Lung (tissue), 17 donors: ENCODE measurements at places on chromosomes 2 and 18. TPM values are rescaled to one million over a fixed set of nuclear protein-coding genes. Genes with fewer than 3 reads are reported as not detected.
A peak's percentile ranks its signal among the peaks of the same experiment; 100 is the strongest.

- H3K36me3 ChIP-seq: peaks cover 1% of the 10 kb centered on the region
- H3K27ac ChIP-seq: peak overlapping the region; percentile 87
- peak overlapping the region; percentile 96 for H3K4me3 ChIP-seq
- no peaks in the 10 kb centered on the region for H3K4me1 ChIP-seq
Measured at GRCh38 chr2:202237787-202238233, 587 bp downstream of the SUMO1 start.

DNA sequence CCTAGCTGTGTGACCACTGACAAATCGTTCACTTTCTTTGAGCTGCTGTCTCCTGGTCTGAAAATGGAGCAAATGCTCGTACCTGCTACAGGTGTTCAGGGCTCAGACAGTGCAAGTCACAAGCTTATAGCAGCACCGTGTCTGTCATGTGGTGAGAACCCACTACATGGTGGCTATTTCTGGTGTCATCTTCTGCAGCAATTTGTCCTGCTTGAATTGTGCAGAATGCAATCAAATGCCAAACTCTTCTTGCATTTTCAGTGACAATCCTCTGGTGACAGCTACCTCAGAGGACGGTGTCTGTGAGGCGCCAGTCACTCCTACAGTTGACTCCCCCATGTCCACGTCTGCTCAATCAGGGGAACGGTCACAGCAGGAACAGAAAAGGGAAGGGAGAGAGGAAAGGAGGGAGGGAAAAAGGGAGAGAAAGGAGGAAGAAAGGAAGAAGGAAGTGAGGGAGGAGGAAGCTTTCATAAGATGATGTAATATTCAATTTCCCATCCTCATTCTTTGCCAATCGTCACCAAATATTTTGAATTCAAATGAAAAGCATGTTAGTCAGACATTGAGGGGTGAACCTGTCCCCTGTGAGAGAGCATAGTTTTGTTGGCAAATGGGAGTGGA lies 122.2 kb downstream of the BCL2 start:
- DNase-seq: no peak
- H3K4me1 ChIP-seq: peaks cover 8% of the 10 kb centered on the region
- H3K27me3 ChIP-seq: no peaks in the 10 kb centered on the region
- no peaks in the 10 kb centered on the region for H3K36me3 ChIP-seq
- no peak overlapping the region for H3K4me3 ChIP-seq

DNA sequence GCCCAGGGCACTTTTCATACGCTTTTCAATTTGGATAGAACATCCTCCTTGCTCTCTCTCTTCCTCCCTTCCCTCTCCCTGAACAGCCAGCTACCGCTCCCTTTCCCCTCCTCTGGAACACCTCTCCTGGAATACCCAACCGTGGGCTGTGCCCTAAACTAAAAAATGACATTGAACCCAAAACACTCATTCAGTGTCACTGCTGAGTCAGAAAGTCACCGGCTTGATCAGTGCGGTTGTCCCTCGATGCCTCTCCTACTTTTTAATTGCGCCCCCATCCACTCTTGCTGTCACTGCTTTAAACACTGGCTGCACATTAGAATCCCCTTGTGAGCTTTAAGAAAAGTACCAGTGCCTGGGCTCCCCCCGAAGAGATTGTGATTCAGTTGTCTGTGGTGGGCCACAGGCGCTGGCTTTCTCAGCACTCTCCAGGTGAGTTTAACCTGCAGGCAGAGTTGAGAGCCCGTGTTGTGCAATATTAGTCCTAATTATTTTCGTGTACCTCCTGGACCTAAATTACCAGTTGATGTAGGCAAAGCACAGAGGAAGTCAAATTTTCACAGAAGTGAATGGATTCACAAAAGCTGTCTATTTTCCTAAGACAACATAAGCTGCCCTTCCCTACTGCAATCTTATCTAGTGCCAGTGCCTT lies 302.0 kb downstream of the PRKCE start:
- H3K27ac ChIP-seq: no peak overlapping the region
- H3K27me3 ChIP-seq: no peaks in the 10 kb centered on the region
- no peak overlapping the region for H3K4me3 ChIP-seq
- peaks cover 26% of the 10 kb centered on the region for H3K4me1 ChIP-seq
- H3K36me3 ChIP-seq: no peaks in the 10 kb centered on the region

GRCh38 chr2:200888704-200889625 lies at the start of the genes NIF3L1 and PPIL3:
Gene NIF3L1, plus strand, starts transcription at chr2:200889371. Its CDS starts 2,573 bp downstream, at chr2:200891944.
Gene PPIL3, minus strand, starts transcription at chr2:200889077. Its CDS starts 1,462 bp downstream, at chr2:200887615.
- peak within 1 kb of the TSS; percentile 57 for H3K4me3 ChIP-seq
- H3K36me3 ChIP-seq: peaks cover 12% of the 10 kb centered on the region
- peaks cover 6% of the 10 kb centered on the region for H3K4me1 ChIP-seq
- peak; percentile 99 for DNase-seq
- H3K27me3 ChIP-seq: no peaks in the 10 kb centered on the region

DNA sequence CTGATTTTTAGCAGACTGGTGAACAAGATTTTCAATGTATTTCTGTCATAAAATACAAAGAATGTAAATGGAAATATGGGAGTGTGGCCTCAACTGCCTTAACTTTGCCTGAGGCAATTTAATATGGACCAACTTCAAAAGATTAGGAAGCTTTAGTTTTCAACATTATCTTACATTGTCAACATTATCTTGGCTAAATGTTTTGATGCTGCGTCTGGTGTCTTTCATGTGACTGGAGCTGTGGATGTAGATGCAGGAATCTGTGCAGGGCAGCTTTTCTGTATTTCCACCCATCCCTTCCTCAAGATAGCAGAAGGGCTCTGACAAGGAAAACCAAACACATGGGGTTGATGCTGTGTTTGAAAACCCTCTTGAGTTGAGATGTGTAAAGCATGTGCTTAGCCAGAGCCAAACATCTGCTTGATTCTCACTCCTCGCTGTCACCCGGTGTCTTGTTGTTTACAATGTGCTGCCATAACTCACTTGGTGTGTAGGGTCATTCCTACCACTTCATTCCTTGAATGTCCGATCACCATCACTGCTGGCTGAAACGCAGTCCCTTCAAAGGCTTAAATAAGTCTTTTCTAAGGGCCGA lies 33.0 kb downstream of the COPS8 start:
- H3K4me3 ChIP-seq: no peak overlapping the region
- H3K4me1 ChIP-seq: no peaks in the 10 kb centered on the region
- H3K27me3 ChIP-seq: no peaks in the 10 kb centered on the region
- peak; percentile 62 for DNase-seq
- H3K27ac ChIP-seq: no peak overlapping the region

GRCh38 chr2:22037274-22037673 lies 913.5 kb downstream of the TDRD15 start:
- DNase-seq: peak; percentile 57
- H3K27me3 ChIP-seq: no peaks in the 10 kb centered on the region
- no peaks in the 10 kb centered on the region for H3K36me3 ChIP-seq
- H3K4me1 ChIP-seq: no peaks in the 10 kb centered on the region
- H3K4me3 ChIP-seq: no peak overlapping the region
- H3K27ac ChIP-seq: no peak overlapping the region

- no peaks in the 10 kb centered on the region for H3K27me3 ChIP-seq
- no peaks in the 10 kb centered on the region for H3K36me3 ChIP-seq
- H3K4me3 ChIP-seq: no peak overlapping the region
- no peak overlapping the region for H3K27ac ChIP-seq
- peak; percentile 71 for DNase-seq
Measured at GRCh38 chr2:32553829-32554432, 73.9 kb upstream of the TTC27 start.

- peaks cover 18% of the 10 kb centered on the region for H3K36me3 ChIP-seq
- no peak overlapping the region for H3K27ac ChIP-seq
- H3K27me3 ChIP-seq: no peaks in the 10 kb centered on the region
- no peak for DNase-seq
- H3K4me3 ChIP-seq: no peak overlapping the region
Measured at GRCh38 chr2:188569431-188570165, 277.9 kb downstream of the GULP1 start.

GRCh38 chr2:81895620-81896250 lies 1591.2 kb upstream of the LRRTM1 start:
- H3K4me3 ChIP-seq: no peak overlapping the region
- no peak overlapping the region for H3K27ac ChIP-seq
- H3K4me1 ChIP-seq: no peaks in the 10 kb centered on the region
- no peaks in the 10 kb centered on the region for H3K36me3 ChIP-seq
- DNase-seq: peak; percentile 74

DNA sequence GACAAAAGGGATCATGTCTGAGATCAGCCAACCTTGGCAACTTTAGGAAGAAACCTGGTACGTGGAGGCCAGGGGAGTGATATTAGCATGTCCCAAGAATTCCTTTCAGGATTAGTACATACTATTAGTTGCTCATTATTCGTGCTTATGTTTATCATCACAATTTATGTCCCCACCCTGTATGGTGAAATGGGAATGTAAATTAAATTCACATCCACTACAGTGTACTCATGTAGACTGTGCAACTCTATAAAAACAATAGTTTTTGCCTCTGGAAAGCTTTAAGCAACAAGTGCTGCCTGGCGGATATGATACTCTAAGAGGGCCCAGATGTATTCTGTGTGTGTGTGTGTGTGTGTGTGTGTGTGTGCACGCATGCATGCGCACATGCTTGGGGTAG lies 110.7 kb downstream of the GALNT14 start:
- no peak for DNase-seq
- no peaks in the 10 kb centered on the region for H3K27me3 ChIP-seq
- H3K27ac ChIP-seq: no peak overlapping the region
- no peaks in the 10 kb centered on the region for H3K4me1 ChIP-seq

DNA sequence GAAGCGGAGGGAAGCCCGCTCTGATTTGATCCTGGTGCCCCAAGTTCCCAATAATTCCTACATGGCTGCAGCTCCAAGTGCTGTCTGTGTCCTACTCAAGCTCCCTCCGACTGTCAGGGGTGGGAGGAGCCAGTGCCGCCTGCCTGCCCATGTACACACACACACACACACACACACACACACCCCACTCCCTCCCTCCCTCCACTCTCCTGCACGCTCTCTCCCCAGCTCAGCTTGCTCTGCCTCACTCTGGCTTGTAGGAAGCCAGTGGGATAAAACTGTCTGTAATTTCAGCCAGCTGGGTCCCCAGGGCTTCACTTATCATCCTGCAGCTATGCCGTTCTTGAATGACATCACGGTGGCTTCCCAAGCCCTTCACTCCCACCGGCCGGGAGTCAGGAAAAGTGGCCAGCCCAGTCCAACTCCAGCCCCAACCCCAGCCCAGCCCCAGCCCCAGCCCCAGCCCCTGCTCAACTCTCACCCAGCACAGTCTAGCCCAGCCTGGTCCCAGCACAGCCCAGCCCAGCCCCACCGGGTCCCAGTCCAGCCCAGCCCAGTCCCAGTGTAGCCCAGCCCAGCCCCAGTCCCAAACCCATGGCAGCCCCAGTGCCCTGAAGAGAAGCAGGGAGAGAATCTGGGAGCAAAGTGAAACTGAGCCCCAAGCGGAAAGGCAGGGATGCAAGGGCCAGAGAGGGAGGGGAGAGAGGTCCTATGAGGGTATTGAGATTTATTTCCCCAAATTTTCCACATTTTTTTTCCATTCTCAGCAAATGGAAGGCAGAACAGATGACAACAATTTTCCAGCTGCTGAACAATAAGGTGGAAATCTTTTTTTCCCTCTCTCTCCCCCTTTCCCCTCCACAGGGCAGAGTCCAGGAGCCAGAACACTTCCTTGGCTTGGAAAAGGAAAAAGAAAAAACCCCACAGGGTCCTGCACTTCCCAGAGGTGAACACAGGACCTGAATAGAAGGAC lies 144.0 kb downstream of the TNS1 start:
- no peak overlapping the region for H3K4me3 ChIP-seq
- DNase-seq: peak; percentile 96
- H3K36me3 ChIP-seq: peaks cover 60% of the 10 kb centered on the region
- H3K4me1 ChIP-seq: peaks cover 43% of the 10 kb centered on the region
- H3K27me3 ChIP-seq: no peaks in the 10 kb centered on the region
- H3K27ac ChIP-seq: peak overlapping the region; percentile 80

- H3K27ac ChIP-seq: no peak overlapping the region
- no peak for DNase-seq
Measured at GRCh38 chr2:51243892-51244535, 212.1 kb upstream of the NRXN1 start.

- no peak for DNase-seq
- no peaks in the 10 kb centered on the region for H3K27me3 ChIP-seq
Measured at GRCh38 chr2:158095912-158096311, 5.8 kb upstream of the UPP2 start.

DNA sequence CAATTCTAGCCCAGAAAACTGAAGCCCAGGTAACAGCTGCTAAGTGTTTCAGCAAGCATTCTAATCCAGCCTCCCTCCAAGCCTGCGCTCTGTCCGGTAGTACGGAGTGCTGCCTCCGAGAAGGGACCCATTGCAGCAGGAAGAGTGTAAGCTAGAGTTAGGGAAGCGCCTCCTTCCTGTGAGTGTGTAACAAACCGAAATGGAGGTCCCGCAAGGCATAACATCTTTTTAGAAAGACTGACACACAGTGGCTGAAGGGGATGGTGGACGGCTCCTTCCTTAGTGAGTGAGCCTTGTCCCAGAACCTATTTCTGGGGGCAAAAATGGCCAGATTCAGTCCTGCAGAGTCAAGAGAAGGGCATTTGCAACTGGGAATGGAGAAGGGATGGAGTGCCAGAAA lies 12.2 kb downstream of the PKDCC start:
- H3K27me3 ChIP-seq: no peaks in the 10 kb centered on the region
- no peak overlapping the region for H3K4me3 ChIP-seq
- H3K36me3 ChIP-seq: peaks cover 18% of the 10 kb centered on the region
- no peak for DNase-seq

- no peaks in the 10 kb centered on the region for H3K36me3 ChIP-seq
- no peak overlapping the region for H3K27ac ChIP-seq
- DNase-seq: no peak
- H3K4me1 ChIP-seq: peaks cover 6% of the 10 kb centered on the region
- H3K4me3 ChIP-seq: no peak overlapping the region
- no peaks in the 10 kb centered on the region for H3K27me3 ChIP-seq
Measured at GRCh38 chr2:76314271-76315020, 603.7 kb upstream of the GCFC2 start.

DNA sequence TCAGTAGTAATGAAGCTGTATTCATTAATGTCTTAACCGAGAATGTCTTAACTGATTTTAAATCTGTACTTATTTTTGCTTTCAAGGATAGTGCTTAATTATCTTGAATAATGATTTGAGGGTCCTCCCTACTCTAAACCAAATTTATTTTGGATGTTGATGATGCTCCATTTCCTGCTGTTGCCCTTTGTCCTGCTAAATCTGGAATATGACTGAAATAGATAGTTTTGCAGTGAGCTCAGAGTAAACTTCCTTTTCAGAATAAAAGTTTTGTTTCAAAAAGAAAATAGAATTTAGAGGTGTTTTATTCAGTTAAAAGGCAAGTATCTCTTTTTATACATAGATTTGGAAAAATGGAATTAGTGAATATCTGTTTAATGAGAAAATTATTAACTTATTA lies 8.1 kb downstream of the NBEAL1 start:
- no peak for DNase-seq
- no peak overlapping the region for H3K4me3 ChIP-seq
- H3K4me1 ChIP-seq: peaks cover 29% of the 10 kb centered on the region

GRCh38 chr2:9897331-9897737 lies 54.1 kb downstream of the TAF1B start:
- peaks cover 2% of the 10 kb centered on the region for H3K36me3 ChIP-seq
- DNase-seq: no peak
- H3K4me3 ChIP-seq: no peak overlapping the region
- H3K4me1 ChIP-seq: peaks cover 11% of the 10 kb centered on the region
- H3K27me3 ChIP-seq: no peaks in the 10 kb centered on the region
- H3K27ac ChIP-seq: no peak overlapping the region

GRCh38 chr2:28252311-28252710 lies 140.3 kb upstream of the FOSL2 start:
- no peaks in the 10 kb centered on the region for H3K27me3 ChIP-seq
- H3K36me3 ChIP-seq: peaks cover 3% of the 10 kb centered on the region
- no peaks in the 10 kb centered on the region for H3K4me1 ChIP-seq
- DNase-seq: no peak
- no peak overlapping the region for H3K27ac ChIP-seq
- H3K4me3 ChIP-seq: no peak overlapping the region

ERBB4 gene
- 9.4 TPM for total RNA-seq

ASB18 gene
- total RNA-seq: not detected

GCA gene
- 38.7 TPM for total RNA-seq
